ENCODE measurements at places on chromosomes 4 and X. TPM values are rescaled to one million over a fixed set of nuclear protein-coding genes. Genes with fewer than 3 reads are reported as not detected.

ADH6 gene
- not detected for total RNA-seq

PABPC4L gene
- not detected for total RNA-seq

DRD5 gene
- total RNA-seq: not detected

KDR gene
- not detected for total RNA-seq

NDNF gene
- not detected for total RNA-seq

SMAD1 gene
- 2.9 TPM for total RNA-seq

MGARP gene
- 0.22 TPM for total RNA-seq

SPANXN4 gene
- not detected for total RNA-seq

HTT gene
- total RNA-seq: 69.8 TPM

DNA sequence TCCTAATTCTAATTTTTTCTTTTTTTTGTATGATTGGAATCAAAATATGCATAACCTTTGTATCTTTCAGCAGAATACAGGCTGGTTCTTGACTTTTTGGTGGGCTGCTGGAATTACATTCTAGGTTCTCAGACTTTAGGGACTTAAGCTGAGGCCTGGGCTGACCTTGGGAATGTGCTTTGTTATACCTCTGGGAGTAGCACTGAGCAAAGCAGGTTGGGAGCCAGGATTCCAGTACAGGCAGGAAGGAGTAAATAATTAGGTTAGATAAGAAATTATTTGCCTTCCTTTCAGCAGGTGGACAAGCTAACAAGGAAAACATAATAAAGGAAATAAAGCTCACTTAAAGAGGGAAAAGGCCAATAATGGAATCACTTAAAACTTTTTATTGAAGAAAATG lies 49.9 kb upstream of the SLC4A4 start:
- DNase-seq: no peak

DNA sequence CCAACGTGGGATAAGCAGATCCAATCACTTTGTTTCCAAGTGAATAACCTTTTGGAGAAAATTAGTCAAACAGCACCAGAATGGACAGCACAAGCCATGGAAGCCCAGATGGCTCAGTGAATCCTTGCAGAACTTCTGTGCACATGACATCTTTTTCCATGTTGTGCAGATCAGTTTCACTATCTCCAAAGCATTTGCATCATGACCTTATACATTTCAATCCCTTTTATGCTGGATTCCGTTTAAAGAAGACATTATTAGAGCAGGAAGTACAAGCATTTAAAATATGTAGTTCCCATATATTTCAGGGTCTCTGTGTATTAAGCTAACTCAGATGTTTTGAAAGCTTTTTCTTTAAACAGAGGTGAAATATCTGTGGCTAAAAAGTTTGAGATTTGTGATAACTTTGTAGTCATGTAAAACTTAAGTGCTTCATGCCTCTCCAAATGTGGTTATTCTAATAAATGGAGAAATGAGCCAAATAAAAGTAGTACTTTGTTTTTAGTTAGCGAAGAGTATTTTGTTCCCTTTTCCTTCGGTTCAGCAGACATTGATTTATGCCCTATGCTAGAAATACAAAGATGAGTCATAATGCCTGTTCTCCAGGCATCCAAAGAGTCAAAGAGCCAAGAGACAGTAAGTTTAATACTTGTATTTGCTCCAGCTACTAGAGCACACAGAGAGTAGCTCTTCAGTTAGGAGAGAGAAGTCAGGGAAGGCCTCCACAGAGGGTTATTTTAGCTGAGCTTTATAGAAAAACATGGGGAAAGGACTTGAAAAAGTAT lies 39.0 kb downstream of the PLAC8 start:
- DNase-seq: no peak

DNA sequence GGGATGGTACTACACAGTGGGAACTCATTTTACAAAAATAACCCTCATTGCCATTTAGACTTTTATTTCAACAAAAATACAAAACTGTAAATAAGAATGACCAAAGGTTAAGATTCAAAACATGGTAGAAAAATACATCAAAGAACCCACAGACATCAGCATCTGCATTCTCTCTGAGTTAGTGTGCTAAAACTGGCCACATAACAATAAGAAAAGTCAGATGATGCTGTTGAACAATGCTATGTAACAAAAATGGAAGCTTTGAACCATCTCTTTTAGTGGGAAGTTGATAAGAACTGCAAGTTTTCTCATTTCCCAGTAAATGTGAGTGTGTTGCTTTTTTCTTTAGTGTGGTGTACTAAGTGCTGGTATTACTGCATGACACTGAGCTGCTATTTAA lies 888.4 kb upstream of the EPHA5 start:
- no peak for DNase-seq

- no peak for DNase-seq
Measured at GRCh38 chr4:127355743-127356142, 277.0 kb upstream of the INTU start.

GRCh38 chr4:24093446-24093845 lies 203.6 kb upstream of the PPARGC1A start:
- DNase-seq: no peak

DNA sequence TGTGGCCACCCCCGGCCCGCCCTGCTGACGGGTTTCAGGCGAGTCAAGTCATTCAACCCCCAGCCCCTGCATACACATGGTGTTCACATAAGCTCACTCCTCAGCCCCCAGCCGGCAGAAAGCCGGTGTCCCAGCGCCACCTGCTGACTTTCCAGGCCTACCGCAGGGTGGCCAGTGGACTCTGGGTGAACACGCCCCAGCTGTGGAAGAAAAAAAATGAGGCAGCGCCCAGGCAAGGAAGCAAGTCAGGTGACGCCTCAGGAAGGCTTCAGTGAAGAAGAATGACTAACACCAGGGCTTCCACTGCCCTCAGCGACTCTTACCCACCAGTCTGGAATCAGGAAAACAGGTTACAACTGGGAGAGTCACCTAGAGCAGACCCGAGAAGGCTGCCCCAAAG lies 15.8 kb downstream of the BCAP31 start:
- DNase-seq: peak; percentile 65

DNA sequence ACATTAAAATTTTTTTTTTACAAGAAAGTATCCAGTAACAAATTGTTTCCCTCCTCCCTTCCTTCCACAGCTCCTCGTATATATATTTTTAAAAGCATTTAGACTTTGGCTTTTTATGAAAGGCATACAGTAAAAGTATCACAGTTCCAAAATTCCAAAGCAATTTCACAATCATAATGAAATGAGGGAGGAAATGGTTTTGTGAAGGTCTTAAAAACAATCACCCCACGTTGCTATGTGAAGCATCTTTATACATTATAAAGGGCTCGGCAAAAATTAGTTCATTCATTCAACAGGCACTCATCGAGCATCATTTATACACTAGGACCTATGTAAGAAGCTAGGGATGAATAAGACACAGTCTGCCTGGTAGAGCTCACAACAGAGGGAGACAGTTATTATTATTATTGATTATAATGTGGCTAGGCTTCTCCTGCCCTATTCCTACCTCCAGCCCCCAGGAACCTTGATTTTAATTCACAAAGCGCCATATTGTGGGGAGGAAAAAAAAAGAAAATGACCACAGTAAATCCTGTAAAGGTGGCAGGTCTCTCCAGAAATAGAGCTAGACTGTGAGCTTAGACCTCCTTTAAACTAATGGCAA lies 239.9 kb downstream of the MAML3 start:
- no peak for DNase-seq

DNA sequence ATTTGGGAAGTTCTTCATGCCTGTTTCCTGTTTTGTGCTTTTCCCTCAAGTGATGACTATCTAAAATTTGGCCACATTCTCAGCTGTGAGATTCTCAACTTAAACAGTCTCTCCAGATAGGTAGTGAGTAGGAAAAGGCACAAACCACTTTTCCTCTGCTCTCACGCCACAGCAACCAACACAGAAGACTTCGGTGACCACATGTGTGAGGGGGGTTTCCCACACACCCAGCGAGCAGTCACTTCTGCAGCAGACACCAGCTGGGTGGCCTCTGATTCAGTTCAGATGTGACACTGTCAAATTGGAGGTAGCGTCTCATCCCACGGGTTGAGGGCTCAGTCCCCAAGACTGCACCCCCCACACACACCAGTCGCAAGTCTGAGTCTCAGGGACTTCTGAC lies 25.1 kb upstream of the CLDN34 start:
- peak; percentile 83 for DNase-seq

DNA sequence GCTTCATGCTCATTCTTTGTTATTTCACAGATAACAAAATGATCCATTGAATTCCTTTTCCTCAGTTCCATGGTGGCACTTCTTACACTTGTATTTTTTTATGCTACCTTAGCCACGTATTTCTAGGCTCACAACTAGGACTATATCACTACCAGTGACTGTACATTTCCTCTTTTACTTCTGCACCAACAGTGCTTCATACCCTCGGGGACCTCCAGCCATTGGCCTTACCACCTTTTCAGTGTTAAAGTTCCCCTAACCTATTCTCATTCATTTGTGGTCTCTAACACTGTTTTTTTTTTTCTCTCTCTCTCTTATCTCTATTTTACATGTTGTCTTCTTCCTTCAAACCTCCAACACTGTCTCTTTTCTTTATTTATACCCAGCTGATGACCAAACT lies 315.9 kb downstream of the ANK2 start:
- DNase-seq: no peak

- DNase-seq: no peak
Measured at GRCh38 chr4:18538121-18538520, 516.6 kb upstream of the LCORL start.

- no peak for DNase-seq
Measured at GRCh38 chr4:3721627-3722026, 44.6 kb upstream of the ADRA2C start.

DNA sequence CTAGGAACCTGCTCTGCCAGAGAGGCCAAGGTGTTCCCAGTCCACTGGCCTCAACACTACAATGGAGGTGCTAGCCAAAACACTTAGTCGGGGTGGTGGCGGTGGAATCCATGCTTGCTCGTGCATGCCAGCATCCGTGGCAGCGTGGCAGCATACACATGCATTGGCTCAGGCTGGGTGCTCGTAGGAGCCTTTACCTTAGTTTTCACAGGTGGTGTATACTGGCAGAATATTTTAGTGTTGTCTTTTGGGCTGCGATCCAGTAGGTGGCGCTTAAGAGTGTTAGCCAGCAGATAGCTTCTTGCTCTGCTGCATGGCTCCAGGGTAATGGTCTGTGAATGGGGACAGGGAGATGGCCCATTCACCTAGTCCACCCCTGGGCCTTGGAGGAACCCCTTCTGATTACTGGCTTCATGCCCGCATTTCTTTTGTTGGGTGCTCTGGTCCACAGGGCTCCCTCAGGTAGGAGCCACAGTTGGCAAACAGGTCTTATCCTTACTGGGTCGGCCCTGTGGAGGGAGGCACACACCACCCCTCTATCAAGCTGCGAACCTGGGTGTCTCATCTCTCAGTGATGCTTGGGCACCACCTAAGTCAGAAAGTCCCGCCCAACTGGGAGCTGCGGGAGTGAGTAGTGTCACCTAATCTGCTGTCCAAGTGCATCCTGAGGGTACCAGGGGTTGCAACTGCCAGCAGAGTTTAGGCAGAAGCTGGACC lies 40.0 kb downstream of the RIPPLY1 start:
- DNase-seq: peak; percentile 17

GRCh38 chr4:47386561-47387235 lies 76.8 kb downstream of the COMMD8 start:
- DNase-seq: no peak

DNA sequence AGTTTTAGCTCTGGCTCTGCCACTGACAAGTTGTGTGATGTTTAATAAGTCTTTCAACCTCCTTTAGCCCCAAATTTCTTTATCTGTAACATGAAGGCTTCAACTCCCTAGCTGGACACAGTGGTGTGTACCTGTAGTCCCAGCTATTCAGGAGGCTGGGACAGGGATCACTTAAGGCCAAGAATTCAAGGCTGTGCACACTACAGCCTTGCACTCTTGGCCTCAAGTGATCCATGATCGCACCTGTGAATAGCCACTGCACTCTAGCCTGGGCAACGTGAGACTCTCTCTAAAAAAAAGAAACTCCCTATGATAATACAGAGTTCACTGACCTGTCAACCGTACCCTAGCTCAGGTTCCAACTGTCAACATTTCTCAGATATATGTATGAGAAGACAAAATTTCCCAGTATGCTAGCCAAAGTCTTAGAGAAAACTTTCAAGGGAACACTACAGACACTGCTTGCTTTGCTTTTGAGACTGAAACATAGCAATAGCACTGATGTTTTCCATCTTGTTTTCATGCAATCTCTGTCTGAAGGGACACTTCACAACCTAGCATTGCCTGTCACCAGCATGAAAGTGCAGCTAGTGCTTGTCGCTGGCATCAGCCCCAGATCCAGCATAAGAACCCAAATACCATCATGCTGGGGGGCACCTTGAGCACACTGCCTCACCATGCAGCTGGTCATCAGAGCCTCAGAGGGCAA lies 51.6 kb upstream of the PTPN13 start:
- no peak for DNase-seq

DNA sequence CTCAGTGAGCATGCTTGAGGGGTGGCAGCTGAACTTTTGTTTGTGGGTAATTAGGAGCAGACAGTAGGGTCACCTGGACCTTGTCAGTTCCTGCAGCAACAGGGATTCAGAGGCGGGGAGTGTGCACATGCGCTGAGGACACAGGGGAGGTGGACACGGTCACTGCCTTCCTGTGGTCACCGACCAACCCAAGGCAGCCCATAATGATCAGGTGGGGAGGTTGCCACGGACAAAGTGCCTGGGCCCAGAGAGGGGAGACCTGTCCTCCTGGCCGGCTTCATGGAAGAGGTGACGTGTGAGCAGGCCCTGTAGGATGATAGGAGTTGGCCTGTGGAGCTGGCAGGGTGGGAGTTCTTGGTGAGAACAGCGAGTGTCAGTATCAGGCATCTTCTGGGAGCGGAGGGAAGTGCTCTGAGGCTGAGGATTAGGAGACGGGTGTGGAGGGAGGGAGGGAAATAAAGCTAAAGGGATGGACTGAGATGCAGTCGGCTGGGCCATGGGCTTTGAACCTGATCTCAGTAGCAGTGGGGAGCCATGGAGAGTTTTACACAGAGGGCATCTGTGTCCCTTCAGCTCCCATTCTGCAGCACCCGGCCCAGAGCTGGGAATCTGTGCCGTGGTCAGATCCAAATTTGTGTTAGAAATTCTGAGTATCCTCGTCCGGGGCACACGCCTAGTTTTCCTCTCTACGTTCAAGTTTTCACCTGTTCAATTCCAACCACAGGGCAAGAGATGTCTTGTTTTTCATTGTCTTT lies 100.0 kb downstream of the PSAPL1 start:
- DNase-seq: no peak

DNA sequence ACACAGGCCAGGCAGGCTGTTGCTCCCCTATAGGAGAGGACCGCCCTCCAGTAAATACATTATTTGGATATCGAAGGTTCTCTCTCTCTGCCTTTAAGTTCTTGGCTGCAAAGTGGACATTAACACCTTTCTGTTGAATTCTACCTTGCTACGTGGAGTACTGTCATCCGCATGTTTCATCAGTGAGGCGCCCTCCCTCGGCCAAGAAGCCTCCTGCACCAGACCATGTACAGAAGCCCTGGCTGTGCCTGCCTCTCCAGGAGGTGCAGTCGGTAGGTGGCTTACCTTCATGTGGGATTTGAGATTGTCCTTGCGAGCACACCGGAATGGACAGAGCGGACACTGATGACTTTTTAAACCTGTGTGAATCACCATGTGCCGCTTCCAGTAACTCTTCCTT lies 46.7 kb downstream of the ZNF827 start:
- DNase-seq: no peak

All from activated CD4-positive, alpha-beta memory T cell treated with anti-CD3 and anti-CD28 coated beads for 36 hours (primary cell).